ENCODE measurements at places on chromosomes 5 and 9. TPM values are rescaled to one million over a fixed set of nuclear protein-coding genes. Genes with fewer than 3 reads are reported as not detected.

GFPT2 gene
- 12.2 TPM for total RNA-seq

CCDC171 gene
- total RNA-seq = 2.2 TPM

ZNF462 gene
- total RNA-seq = 18.2 TPM

GFI1B gene
- not detected for total RNA-seq

STC2 gene
- 159 TPM for total RNA-seq

EGFL7 gene
- total RNA-seq = 28.3 TPM

ARID3C gene
- total RNA-seq = 0.36 TPM

JAKMIP2 gene
- total RNA-seq = 0.13 TPM

FOXD4L3 gene
- total RNA-seq = 0.10 TPM

All from smooth muscle cell of the pulmonary artery (primary cell).